Choroid plexus epithelial cell (primary cell): ENCODE measurements at places on chromosomes 12 and 14.

DNA sequence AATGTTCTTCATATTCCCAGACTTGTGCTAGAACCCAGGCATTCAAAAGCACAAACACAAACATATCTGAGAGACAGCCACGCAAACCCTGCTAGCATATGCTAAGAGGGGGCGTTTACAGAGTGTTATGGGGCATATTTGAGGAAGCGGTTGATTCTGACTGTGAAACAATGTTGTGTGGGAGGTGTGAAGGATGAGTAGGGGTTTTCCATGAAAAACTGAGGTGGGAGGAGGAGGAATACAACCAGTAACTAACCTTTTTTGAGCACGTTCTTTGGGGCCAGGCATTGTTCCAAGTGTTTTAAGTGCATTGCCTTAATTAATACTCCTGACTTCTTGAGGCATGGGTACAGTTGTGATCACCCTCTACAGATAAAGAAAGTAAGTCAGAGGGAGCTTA is 499.5 kb downstream of the AACS start:
- no peak for DNase-seq

GRCh38 chr14:104931304-104931770 is 6.7 kb downstream of the PLD4 start:
- no peak for DNase-seq

DNA sequence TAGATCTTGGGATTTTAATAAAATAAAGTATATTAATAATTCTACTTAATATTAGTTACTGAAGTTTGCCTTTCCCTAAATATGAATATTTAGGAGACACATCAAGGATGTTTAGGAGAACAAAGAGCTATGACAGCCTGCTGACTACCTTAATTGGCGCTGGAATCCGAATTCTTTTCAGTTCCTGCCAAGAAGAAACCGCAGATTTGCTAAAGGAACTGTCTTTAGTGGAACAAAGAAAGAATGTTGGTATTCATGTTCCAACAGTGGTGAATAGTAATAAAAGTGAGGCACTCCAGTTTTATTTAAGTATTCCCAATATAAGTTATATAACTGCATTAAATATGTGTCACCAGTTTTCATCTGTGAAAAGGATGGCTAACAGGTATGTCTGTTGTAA is 54.5 kb downstream of the MIS18BP1 start:
- peak; percentile 59 for DNase-seq

- peak; percentile 66 for DNase-seq
Observed at GRCh38 chr12:22447223-22447622, 97.1 kb downstream of the C2CD5 start.

- DNase-seq = no peak
Observed at GRCh38 chr14:34930591-34931091, 52.2 kb upstream of the SRP54 start.

- DNase-seq = no peak
Observed at GRCh38 chr12:55712700-55713415, 3.0 kb upstream of the BLOC1S1 start.

DNA sequence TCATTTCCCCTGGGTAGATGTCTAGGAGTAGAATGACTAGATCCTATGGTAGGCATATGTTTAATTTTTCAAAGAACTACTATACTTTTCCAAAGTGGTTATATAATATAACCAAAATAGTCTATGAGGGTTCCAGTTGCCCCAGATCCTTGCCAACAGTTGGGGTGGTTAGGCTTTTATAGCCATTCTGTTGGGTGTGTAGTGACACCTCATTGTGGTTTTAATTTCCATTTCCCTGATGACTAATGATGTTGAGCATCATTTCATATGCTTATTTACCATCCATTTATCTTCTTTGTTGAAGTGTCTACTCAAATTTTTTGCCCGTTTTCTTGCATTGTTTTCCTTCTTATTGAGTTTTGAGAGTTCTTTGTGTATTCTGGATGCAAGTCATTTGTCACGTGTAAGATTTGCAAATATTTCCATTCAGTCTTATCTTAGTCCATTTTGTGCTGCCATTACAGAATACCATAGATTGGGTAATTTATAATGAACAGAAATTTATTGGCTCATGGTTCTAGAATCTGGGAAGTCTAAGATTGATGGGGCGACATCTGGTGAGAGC is 4.7 kb downstream of the SYNE2 start:
- DNase-seq = no peak

GRCh38 chr14:62505045-62505444 is 540.2 kb downstream of the KCNH5 start:
- no peak for DNase-seq

DNA sequence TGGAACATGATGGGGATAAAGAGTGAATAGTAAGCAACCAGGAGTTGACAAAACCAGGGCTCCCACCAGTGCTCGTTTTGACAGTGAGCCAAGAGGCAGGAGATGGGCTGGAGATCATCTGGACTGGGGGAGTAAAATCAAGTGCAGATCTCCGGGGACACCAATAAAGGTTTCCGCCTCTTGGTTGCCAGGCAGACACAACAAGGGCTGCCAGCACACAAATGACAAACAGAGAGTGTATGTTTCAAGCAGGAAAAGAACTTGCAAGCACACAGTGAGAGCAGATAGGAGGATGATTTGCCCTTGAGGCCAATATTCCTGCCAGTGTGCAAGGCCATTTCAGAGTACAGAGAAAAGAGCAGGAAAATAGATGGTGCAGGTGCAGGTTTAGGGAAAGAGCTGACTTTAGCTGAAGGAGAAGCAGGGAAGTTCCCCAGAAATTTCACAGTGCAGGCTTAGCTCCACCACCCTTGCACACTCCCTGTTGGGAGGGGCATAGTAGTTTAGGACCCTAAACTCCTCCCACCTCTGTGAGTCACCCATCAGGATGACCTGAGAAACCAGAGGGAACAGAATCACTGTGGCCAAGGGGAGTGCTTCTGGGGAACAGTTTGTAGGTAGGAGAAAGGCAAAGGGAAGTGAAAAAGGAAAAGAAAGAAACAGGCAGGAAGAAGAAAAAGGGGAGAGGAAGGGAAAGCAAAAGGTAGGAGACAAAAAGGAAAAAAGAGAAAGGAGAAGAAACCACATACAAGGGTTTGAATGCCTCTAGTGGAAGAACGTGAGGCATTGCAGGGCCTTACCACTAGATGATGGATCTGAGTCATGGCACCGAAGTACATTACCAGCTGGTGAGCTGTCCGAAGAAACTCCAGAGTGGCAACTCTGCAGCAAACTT is 404.4 kb downstream of the SLC6A15 start:
- peak; percentile 78 for DNase-seq

DNA sequence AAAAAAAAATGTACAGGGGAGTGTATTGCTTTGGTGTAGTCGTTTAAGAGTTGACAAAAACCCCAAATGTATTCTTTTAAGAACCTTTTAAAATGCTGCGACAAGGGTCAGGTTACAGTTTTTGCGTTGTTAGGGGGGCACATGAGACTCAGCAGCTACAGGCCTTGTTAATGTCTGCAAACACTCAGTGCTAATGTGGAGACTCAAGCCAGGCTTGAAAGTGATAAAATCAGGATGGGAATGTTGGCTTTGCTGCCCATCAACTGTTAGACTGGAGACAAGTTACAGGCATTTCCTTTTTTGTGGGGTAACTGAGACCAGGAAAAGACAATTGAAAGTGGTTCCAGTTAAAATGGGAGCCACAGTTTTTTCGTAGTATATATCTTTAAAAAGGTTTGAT is 84.8 kb downstream of the PRKCH start:
- no peak for DNase-seq

DNA sequence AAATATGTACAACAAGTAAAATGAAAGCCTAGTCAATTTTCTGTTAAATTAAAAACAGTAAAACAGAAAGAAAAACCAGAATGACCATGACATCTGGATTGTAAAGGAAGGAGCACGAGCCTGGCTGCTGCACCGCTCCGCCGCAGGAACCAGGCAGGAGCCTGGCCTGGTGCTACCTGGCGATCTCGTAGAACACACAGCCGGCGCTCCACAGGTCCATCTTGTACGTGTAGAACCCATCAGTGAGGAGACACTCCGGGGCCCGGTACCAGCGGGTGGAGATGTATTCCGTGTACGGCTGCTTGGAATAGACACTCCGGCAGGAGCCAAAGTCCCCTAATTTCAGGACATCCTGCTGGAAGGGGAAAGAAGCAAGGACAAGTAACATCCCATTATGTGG is 54.3 kb downstream of the MOK start:
- DNase-seq = no peak

GRCh38 chr14:69980457-69981425 is 101.5 kb downstream of the SMOC1 start:
- no peak for DNase-seq

- no peak for DNase-seq
Observed at GRCh38 chr14:51960866-51961265, 28.5 kb upstream of the RTRAF start.

GRCh38 chr12:93279565-93280412 is 97.9 kb upstream of the NUDT4 start:
- peak; percentile 39 for DNase-seq

DNA sequence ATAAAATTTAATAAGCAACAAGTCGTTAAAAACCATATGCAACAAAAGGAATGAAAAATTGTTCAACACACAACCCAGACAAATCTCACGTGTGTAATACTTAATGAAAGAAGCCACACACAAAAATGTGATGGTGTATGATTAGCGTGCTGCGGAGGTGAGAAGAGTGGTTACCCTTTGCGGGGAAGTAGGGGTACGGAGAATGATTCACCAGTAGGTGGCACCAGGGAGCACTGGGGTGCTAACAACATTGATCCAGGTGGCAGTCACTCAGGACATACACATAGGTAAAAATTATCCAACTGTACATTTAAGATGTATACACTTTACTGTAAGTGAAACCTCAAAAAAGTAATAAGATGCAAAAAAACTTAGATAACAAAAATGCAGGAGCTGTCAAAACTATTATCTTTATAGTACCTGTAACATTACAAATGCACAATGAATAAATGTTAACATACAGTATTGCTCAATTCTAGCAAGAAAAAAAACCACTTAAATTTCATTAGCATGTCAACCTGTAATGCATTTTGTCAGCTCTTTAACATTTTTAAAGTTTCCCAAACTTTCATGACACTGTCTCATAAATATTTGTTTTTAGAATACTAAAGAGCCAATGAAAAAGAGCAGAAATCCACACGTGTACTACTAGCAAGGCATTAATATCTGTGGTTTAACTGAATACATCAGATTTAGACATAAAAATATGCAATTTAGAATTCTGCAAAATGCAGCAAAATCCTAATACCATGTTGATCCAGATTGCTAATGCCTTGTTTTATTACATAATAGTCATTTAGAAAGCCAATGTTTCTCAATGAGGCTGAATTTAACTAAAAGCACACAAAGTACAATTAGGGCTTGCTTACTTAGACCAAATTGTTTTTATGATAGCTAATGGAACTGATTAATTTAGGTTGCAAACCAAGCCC is 46.7 kb downstream of the TMCC3 start:
- DNase-seq = no peak

- DNase-seq = no peak
Observed at GRCh38 chr14:30317729-30318128, 241.2 kb upstream of the G2E3 start.

- DNase-seq = peak; percentile 54
Observed at GRCh38 chr12:75554556-75554880, 43.1 kb upstream of the KRR1 start.
